ENCODE measurements at places on chromosomes 2 and 18. TPM values are rescaled to one million over a fixed set of nuclear protein-coding genes. Genes with fewer than 3 reads are reported as not detected.

Gene UGT1A6
- total RNA-seq: 4.4 TPM

Gene POTEF
- not detected for total RNA-seq

Gene IL37
- total RNA-seq: 0.99 TPM

DNA sequence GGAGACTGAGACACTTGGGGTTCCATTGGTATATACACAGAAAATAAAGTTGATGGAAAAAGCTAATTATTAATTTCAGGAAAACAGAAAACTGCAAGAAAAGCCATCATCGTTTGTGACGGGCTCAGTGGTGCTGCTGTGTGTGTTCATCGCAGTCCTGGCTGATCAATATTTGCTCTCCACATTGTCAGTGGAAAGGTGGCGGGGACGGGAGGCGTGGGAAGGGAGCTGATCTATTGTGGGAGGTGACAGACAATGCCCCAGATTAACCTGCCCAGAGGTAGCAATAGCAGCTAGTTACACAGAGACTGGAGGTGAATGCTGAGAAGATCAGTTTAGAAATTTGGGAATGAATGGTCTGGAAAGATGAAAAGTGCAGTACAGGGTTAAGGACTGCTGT is 50.0 kb upstream of the CTDP1 start:
- no peak for DNase-seq

DNA sequence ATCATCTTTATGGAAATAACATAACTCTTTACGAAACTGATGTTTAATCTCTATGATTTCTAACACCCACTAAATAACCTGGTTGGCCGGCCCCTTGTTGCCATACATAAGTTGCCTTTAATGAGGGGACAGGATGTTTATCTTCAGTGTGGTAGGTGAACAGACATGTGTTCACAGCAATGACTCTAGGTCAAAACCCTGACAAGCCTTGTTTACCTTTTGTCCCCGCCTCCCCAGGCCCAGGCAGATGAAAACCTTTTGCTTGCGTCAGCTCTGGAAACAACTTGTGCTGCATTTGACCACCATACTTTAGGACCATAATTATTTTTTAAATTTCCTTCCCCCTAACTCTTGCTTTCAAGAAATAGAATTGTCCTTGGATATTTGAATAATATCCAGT is 2.9 kb upstream of the DSG4 start:
- no peak for DNase-seq

- no peak for DNase-seq
Measured at GRCh38 chr2:190840569-190841172, 40.0 kb upstream of the GLS start.

DNA sequence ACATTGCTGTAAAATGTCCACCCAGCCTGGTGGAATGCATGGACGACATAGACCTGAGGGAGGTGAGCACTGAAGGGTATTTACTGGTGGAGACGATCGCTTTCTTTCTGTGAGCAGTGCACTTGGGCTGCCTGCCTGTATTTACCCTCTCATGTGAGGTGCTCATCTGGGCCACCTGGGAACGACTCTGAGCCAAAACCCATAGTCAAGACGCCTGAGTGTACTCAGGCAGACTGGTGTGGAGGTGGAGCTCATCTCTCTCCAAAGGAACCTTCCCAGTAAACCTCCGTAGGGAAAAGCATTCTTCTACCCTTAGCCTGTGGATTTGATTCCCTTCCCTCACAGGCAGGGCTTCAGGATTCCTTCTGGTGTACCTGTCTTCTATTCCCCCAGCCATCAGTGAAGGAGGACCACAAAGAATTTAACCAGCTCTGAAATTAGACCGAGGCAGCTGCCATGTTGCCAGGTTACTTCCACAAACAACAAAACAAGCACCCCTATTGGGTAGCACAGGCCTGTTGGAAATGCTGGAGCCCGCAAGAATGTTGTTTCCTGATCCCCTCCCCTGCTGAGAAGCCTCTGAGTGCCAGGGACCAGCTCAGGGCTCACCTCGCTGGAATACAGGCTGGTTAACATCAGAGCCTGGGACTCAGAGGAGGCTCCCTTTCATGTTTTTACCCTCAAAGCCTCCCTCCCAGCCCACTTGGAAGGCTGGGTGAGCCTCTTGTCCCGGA is 47.5 kb upstream of the TXNDC2 start:
- DNase-seq: no peak

DNA sequence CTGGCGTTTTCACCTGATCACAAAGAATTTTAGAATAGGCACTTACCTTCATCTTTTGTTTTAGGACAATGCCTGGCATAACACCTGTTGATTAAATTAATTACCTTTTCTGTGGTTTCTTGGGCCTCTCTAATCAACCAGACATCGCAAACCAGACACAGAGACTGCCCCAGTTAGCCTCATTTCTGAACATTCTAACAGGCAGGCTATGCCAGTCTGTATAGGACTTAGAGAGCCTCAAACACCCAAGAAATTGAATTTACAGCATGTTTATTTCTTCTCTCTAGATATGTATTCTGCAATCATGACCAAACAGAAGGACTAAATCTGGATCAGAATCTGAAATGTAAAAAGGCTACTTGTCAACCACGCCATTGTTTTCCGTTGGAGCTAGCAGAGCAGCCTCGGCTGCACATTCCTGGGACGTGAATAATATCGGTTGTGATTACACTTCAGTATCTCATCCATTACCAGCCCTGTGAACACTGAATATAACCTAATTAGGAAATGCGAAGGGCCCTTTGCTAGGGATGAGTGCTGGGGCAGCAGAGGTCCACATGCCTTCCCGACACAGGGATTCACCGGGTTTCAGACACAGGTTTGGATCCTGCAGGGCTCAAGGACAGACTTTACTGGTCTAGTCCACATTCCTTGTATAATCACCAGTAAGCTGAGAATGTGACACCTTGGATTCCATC is 17.5 kb upstream of the CDC42EP3 start:
- DNase-seq: no peak

- DNase-seq: no peak
Measured at GRCh38 chr2:85388878-85389538, 21.2 kb downstream of the CAPG start.

- no peak for DNase-seq
Measured at GRCh38 chr2:40210344-40210967, 241.4 kb downstream of the SLC8A1 start.
